ENCODE measurements at places on chromosomes 16 and 17.

DNA sequence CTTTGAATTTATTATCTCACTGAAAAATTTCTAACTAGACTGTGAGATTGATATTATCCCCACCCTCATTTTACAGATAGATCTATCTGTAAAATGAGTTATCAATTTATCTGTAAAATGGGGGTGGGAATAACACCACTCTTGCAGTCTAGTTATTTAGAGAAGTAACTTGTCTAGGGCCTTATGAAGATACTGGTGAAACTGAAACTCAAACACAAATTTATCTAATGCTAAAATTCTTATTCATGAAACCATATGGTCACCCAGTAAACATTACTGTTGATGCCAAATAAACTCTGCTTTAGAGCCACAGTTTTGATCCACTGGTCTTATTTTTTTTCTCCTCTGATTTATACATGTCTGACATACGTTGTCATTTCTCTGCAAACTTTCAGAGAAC is 52.1 kb upstream of the SMIM36 start:
- DNase-seq, result no peak

GRCh38 chr17:39831588-39831987 is 32.5 kb downstream of the IKZF3 start:
- no peak for DNase-seq

- no peak for DNase-seq
Observed at GRCh38 chr17:44540246-44541084, 16.8 kb upstream of the FZD2 start.

- no peak for DNase-seq
Observed at GRCh38 chr17:77879226-77879895, 79.1 kb upstream of the TNRC6C start.

DNA sequence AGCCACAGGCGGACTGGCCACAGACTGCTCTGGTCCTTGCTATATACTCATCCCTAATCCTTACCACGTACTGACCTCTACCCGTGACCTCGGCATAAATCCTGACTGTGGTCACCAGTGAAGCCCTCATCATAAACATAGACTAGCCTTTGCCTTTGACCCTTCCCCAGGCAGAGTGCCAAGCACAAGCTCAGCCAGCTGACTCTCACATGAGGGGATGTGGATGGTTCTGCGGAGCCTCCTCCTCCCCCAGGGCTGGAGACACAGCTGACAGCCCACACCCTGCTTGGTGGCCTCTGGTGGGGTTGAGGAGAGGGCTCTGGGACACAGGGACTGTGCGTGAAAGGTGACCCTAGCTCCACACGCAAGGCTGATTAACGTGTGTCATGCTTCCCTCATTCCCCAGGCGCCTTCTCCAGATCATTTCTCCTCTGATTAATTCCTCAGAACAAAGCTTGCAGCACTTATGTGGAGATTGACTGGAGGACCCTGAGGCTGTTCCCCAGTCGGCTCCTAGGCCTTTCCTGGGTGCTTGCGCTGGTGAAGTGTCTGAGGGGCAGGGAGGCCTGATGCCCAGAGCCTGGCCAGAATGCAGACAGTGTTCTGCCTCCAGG is 241.5 kb upstream of the NLRP1 start:
- peak; percentile 18 for DNase-seq

GRCh38 chr16:31036691-31037090 is 3.3 kb downstream of the STX4 start:
- DNase-seq, result no peak

GRCh38 chr16:21302454-21302853 is 24.4 kb upstream of the CRYM start:
- peak; percentile 6 for DNase-seq

GRCh38 chr16:8795091-8795490 is 2.3 kb downstream of the TMEM186 start:
- no peak for DNase-seq

GRCh38 chr17:50021681-50022370 is 26.8 kb upstream of the DLX3 start:
- DNase-seq, result no peak

GRCh38 chr17:68567035-68567434 is 34.1 kb downstream of the FAM20A start:
- DNase-seq, result no peak

DNA sequence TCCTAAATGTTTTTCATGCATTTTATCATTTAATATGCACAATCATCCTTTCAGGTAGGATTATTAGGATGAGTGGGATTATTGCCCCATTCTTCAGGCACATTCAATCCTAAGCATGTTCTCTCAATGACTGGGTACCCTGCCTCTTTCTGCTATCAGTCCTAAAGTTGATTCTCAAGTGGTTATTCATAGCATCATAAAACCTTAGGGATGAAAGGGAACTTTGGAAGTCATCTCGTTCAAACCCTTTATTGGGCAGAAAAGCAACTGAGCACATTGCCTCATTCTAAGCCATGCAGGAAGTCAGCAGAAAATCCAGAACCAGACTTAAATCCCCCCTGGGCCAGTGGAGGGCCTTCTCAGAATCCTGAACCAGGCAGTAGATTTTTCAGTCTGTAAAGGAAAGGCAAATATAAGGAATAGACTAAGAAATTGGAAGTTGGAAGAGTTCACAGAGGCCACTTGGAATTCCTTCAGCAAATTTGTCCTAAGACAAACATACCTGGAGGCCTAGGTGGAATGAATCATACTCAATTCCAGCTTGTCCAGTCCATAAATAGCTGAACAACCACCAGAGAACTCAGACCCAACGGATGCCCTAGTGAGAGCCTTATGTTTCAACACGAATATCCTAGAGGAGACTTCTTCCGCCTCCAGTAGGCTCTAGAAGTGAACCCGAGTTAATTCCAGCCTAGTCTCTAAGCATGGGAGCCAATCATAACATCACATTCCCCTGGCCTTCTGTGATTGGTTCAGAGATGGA is 62.7 kb downstream of the IRX6 start:
- no peak for DNase-seq

- no peak for DNase-seq
Observed at GRCh38 chr16:17323171-17323570, 147.6 kb downstream of the XYLT1 start.

GRCh38 chr17:35057332-35057915 is 6.1 kb downstream of the RFFL start:
- DNase-seq, result no peak

DNA sequence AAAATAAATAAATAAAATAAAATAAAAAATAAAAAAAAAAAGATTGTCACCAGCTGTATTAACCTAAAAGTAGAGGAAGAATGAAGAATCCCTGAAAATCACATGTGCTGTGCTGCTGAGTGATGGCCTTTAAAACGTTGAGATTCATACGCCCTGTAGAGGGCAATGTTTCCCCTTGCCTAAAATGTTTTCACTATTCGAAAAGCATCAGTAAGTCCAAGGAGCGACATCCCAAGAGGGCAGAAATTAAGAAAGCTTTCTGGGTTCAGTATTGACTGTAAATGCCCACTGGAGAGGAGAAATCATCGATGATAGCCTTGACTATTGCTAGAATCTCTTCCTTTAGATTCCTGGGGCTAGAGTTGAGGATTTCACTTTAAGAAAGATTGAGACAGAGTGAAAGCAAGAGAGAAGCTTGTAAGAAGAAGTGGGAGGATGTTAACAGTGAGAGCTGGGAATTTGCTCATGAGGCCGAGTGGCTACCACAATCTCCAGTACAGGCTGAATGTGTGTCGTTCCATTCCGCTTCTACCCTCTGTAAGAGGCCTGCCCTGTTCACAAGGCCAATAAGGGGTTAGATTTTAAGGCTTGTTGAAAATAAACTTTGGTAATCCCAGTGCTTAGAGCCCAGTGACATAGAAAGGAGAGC is 170.8 kb upstream of the FAM20A start:
- DNase-seq, result peak; percentile 55

DNA sequence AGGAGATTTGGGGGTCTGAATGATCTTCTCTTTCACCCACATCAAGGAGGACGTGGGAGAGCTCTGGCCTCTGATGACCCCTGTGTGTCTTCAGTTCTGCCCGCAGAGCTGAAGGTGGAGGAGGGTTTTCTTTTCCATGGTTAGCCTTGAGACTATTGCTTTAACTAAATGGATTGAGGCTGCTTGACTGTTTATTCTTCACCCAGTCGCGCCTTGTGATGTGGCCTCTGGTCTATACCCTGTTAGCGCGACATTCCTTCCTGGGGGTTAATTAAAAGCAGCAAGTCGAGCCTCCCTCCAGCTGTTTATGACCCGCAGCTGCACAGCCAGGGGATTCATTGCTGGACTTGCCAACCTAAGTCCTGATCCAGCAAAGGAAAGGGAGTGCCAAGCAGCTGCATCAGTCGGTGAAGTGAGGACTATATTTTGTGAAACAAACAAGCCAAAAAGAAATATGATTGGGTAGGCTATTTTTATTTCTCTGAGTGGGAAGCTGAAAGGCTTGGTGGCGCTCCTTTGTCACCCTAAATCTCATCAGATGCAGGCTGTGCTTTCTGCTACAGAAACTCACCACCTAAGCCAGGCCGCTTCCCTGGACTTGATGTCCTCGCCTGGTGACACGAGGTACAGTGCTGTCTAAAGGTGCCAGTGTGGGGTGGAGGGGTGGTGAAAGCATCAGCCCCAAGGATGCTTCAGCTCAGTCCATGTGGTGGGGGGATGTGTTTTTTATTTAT is 11.0 kb upstream of the SEC14L1 start:
- DNase-seq, result peak; percentile 36

GRCh38 chr16:3638916-3639644 is 15.4 kb upstream of the DNASE1 start:
- no peak for DNase-seq

- DNase-seq, result no peak
Observed at GRCh38 chr16:47018223-47018891, 44.9 kb upstream of the DNAJA2 start.

DNA sequence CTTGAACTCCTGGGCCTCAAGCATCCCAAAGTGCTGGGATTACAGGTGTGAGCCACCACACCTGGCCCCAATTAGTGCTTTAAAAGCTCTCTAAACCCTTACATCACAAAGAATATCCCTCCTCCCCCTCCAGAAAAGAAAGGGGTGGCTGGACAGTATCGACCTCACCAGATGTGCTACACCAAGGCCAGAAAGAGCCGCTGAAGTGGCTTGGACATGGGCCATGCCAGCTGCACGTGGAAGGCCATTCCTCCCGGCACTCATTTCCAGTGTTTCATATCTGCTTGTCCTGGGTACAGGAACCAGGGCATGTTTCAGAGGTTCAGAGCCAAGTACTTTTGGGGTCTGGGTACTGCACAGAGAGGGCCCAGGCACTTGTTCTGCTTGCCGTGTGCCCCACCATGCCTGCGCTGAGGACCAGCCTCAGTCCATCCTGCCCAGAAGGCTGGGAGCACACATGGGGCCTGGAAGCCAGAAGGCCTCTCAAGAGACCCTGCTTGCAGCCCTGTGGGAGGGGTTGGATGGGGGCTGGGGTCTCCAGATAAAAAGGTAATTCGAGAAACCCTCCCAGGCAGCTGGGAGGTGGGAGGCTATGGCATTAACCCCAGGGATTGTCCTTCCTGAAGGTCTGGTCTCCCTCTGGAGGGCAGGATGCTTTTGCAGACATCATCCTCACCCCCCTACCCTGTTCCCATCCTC is 3.5 kb upstream of the SRRM2 start:
- no peak for DNase-seq

- DNase-seq, result no peak
Observed at GRCh38 chr16:12091569-12092543, 115.3 kb downstream of the SNX29 start.

DNA sequence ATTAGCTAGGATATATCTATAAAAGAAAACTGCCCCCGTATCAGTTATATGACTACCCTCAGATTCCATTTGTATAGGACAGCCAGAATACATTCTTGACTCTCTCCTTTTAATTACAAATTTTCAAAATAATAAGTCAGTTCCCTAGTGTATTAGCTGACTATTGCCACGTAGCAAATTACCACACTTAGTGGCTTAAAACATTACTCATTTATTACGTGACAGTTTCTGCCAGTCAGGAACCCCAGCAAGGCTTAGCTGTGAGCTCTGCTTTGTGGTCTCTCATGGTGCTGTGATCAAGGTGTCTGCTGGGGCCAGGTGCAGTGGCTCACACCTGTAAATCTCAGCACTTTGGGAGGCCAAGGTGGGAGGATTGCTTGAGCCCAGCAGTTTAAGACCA is 13.9 kb upstream of the SCNN1B start:
- DNase-seq, result no peak

- peak; percentile 56 for DNase-seq
Observed at GRCh38 chr16:24850289-24850938, 4.7 kb downstream of the SLC5A11 start.

- peak; percentile 56 for DNase-seq
Observed at GRCh38 chr17:13953841-13954240, 115.5 kb upstream of the COX10 start.

DNA sequence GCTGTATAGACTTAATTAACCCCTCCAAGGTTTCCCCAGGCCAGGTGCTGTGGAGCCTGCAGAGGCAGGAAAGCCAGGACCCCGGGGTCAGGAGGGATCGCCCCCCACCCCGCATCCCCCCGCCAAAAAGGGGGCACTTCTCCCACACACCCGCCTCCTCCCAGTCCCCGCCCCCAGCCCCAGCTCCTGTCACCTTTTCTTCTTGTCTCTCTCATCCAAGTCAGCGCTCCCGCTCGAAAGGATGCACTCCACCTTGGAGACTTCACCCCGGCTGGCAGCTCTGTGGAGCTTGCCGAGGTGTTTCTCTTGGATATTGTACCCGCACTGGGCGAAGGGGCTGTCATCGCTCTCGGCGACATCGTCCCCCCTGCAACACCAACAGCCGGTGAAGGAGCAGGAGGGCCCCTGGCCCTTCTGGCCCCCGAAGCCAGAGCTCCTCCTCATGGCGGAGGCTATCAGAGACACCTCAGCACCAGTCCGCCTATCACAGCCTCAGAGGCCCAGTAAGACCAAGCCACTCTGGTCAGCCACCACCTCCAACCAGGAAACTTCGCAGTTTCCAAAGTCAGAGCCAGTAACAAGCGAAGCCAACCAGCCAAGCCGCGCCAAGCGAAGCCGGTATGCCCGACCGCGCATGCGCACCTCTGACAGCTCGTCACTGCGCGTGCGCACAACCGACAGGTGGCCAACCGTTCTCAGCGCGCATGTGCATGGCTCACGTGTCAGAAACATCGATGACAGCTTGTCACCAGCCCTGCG is 52.5 kb downstream of the SHCBP1 start:
- DNase-seq, result no peak

GRCh38 chr16:80611930-80612327 is 71.1 kb downstream of the DYNLRB2 start:
- DNase-seq, result no peak

DNA sequence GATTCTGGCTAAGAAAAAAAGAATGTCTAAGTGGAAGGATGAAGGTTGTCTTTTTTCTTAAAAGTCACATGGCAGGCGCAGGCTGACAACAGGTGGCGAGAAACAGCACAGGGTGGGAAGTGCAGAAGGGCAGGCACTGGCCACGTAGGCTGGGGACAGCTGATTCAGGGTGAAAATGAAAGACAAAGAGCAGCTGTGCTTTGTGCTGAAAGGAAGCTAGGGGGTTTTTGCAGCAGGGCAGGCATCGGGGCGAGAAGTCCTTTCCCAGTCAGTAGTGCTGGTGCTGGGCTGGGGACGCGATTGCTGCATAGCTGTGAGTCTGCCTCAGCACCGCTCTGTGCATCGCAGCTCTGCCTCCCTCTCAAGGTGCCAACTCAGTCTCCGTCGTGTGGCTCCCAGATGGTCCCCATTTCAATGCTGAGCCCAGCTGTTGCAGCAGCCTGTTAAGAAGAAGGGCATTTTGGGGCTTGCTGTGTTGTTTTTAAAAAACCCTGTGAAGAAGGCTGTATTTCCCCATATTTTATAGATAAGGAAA is 183.1 kb upstream of the CCL2 start:
- DNase-seq, result no peak

- no peak for DNase-seq
Observed at GRCh38 chr17:34556931-34557330, 22.5 kb upstream of the TMEM132E start.

- DNase-seq, result no peak
Observed at GRCh38 chr17:14004927-14005620, 64.2 kb upstream of the COX10 start.
